Left renal pelvis (tissue), 4 donors: ENCODE measurements at places on chromosomes 6 and 20. TPM values are rescaled to one million over a fixed set of nuclear protein-coding genes. Genes with fewer than 3 reads are reported as not detected.

The TRIM31 gene
- polyA plus RNA-seq = not detected

The ECT2L gene
- 0.15 TPM for polyA plus RNA-seq

The ZNF334 gene
- 38.9 TPM for polyA plus RNA-seq

The NRN1 gene
- 4.9 TPM for polyA plus RNA-seq

The LHFPL5 gene
- polyA plus RNA-seq = 0.32 TPM

The HSPA12B gene
- 13.5 TPM for polyA plus RNA-seq

The VIP gene
- 0.82 TPM for polyA plus RNA-seq

The CENPB gene
- polyA plus RNA-seq = 34.0 TPM
